ENCODE measurements at places on chromosomes 7 and 10.

DNA sequence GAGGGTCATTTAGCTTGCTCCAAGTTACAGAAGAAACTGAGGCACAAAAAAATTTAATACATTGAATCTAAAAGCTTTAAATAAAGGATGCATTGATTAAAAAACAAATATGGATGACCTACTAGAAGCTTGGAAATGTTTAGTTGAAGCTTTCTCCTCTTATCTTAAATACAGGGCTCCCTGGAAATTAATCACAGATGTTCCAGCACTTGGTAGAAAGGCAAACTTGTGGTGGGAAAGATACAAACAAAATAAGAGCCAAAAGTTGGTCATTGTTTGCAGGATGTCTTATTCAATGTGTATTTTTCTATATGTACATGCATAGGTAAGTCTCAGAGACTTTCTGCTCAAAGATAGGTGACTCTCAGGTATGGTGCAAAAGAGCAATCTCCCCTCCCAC, 40.7 kb upstream of the LYZL1 start:
- DNase-seq: no peak

DNA sequence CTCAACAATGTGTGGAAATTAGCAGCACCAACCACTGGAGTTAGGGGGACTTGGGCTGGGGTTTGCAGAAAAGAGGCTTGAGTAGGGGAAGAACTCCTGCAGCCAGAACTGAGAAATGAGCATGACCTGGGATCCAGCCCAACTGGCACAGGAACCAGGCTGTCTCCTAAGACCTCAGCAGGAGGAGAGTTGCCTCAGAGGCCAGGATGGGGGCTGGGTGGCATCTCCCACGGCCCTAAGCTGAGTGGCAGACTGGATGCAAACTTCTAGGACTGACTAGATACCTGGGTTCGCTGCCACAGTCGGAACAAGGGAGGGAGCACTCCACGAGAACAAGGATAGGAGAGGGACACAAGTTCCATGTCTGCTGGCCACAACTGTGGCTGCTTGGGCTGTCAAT, 62.6 kb downstream of the RNF32 start:
- DNase-seq: no peak

DNA sequence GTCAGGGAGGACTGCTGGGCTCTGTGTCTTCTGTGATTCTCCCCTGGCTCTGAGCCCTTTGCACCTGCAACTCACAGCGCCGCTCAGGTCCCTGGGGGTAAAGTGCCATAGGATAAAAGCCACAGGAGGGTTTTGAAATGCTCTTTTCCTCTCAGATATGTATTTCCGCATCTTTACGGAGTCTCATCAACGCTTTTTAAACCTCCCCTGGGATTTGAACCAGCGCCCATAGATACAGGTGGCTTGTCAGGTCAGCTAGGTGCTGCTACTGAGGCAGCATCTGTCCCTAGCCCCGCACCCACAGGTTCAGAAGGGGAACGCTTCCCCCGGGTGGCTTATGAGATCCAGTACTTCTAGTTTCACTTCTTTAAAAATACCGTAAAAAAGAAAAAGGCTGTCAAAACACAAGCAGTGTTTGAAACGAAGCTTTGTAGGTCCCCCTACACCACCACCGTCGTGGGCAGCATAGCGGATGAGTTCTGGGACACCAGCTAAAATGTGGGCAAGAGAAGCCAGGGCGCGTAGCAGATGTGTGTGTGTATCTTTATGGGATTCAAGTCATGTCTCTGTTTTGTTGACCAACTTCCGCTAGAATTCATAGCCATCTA, 173.5 kb downstream of the CUX1 start:
- no peak for DNase-seq

GRCh38 chr7:150372271-150373048, 3.8 kb downstream of the REPIN1 start:
- DNase-seq: no peak

DNA sequence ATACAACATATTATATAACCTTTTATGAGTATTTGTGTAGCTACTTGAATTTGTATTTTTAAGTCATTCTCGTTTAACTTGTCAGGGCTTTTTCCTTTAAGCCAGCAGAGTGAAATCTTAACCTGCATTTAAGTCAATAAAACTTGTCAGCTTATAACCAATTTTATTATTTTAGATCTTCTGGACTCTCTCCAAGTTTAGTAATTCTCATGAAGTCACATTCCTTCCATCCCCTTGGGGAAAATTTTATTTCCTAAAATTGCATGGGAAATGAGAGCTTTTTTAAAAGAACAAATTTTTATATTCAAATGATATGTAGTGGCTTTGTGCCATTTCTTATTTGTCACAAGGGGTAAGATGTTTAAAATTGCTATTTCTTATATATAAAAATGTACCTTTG, 74.0 kb downstream of the SEPTIN7 start:
- DNase-seq: no peak

DNA sequence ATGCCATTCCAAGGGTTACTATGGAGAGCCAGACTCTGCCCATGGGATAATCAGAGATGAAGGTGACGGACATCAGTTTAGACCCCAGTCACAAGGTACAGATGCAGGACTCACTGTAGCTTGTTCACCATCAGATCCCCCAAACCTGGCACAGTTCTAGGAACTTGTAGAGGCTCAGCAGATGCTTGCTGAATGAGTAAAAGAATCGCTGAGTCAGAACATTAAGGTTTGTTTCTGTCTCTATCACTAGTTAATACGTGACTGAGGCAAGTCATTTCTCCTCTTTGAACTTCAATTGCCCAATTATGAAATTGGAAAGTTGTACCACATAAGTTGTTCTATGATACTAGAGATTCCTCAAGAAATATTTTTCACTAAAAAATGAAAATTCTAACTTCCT, 65.1 kb downstream of the PPP1R3C start:
- no peak for DNase-seq

DNA sequence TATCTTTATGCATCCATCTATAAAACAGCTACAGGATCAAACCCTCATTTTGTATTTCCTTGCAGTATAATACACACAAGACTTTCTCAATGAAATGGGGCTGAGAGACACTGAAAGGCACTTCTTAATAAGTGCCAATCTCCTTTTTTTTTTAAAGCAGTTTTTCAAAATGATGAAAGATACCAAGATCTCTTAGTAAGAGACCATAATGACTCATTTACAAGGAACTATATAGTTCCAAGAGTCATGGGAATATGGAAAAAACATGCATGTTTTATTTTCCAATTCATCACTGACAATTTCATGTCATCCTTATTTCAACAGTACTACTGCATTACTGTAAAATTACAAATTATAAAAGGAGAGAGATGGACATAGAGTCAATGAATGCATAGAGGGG, 973.7 kb downstream of the GATA3 start:
- no peak for DNase-seq

- DNase-seq: no peak
These were observed 96.4 kb downstream of the OSBPL3 start for GRCh38 chr7:24883622-24884013.

- no peak for DNase-seq
These were observed 136.8 kb upstream of the CDCA7L start for GRCh38 chr7:22082553-22082885.

DNA sequence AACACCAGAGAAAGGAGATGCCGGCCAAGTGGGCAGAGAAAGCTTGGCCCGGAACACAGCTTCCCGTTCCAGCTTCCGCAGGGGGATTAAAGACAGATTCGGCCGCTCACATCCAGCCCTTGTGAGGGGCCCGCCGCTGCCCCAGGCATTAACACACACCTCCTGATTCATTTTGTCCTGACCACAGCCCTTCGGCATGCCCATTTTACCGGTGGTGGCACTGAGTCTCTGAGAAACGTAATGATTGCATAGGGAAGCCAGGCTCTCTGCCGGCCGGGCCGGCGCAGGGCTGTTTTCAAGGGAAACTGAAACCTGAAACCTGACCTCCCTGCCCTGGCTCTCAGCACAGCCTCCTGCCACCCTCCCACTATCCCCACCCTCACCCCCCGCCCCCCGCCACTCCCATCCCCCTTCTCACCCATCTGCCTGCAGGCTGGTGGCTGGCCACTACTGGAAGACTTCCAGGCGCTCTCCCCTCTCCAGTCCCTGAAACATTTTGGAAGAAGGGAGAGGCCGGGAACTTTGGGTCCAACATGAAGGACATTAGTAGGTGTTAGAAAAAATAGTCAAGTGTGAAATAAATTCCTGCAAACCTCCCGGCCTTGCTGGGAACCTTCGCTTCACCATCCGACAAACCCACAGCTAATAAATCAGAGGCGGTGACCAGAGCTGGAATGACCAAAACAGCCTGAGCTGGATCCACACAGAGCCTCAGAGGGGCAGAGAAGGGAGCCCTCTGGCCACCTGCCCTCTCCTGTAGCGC, 83.5 kb upstream of the CUX1 start:
- DNase-seq: peak; percentile 71

GRCh38 chr10:90817128-90817889, 40.5 kb downstream of the HTR7 start:
- no peak for DNase-seq

DNA sequence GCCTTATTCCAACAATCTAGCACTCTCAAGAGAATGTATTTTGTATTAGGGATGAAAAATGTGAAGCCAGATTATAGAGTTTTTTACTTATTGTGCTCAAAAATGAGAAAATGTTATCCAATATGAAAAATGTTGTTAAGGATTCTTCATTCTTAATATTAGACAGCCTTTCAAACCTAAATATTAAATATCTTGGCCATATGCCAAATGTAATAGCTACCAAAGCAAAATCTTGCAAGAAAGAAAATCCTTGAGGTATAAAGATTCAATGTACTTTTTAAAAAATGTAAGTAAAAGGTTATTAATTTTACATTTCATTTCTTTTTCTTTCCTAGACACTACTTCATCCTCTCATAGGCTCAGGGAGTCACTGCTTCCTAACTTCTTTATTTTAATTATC, 33.4 kb downstream of the MET start:
- no peak for DNase-seq

DNA sequence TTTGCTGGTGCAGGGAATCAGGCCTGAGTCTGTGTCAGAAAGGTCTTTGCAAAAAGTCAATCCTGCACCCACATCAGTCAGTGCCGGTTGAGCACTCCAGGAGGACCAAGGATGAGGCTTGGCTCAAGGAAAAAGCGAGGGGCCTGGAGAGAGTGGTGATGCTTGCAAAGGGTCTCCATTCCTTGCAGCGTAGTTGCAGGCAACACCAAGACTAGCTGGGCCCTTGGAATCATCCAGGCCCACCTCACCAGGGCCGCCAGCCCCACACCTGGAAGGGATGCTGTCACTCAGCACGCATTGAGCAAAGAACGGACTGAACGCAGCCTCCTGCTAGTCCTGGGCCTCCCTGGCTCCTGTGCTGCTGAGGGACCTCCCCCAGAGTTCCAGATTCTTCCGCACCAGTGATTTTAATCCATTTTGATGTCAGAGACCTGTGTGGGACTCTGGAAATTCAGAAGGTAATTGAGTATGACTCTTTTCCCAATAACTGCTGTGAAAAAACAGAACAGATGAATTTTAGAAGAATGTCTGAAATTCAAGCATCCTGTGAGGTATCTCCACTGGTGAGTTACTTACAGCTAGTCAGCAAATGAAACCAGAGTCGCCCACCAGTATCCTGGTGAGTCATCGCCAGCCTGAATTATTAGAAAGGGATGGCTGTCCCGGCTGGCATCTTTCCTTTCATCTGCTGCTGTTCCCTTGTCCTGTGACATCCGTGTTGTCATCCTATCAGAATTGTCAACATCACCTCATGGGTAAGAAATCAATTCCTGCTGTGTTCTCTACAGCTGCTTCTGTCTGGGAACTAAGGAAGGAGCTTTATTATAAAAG, 150.8 kb upstream of the NPS start:
- no peak for DNase-seq

GRCh38 chr7:150307129-150307528, 16.0 kb upstream of the LRRC61 start:
- no peak for DNase-seq

DNA sequence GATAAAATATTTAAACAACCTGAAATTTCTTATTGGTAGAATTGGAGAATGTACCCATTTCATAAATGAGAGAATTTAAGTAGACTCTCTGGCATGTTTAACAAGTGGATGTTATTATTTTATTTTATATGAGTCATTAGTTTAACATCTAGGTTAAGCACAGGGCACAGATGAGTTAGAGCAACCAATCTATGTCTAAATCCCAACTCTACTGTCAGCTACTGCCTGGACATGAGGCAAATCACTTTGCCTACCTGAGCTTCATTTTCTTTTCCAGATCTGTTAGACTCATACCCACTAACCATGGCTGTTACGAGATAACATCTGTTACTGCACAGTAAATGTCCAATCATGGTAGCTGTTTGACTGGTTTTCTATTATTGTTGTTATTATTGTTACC, 251.1 kb downstream of the INHBA start:
- DNase-seq: no peak

GRCh38 chr7:98651760-98652159, 34.7 kb downstream of the NPTX2 start:
- DNase-seq: no peak

GRCh38 chr7:18638594-18639452, 143.3 kb downstream of the HDAC9 start:
- DNase-seq: no peak

DNA sequence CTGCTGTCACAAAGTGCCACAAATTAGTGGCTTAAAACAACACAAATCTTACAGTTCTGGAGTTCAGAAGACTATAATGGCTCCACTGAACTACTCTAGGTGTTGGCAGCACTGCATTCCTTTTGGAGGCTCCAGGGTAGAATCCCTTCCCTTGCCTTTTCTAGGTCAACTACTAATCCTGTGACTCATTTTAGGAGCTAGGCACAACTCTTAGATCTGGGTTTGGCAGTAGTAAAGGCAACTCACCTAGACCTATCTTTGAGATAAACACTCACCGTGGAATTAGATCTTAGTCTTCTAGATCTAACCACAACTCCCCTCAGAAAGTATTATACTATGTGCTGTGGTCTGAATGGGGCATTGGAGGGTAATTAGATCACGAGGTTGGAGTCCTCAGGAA, 60.4 kb downstream of the ANKIB1 start:
- DNase-seq: no peak

GRCh38 chr7:8211725-8212096, 50.3 kb downstream of the ICA1 start:
- DNase-seq: no peak

- DNase-seq: no peak
These were observed 57.4 kb upstream of the EBF3 start for GRCh38 chr10:130021383-130021950.
